ENCODE measurements at places on chromosomes 1 and 21. TPM values are rescaled to one million over a fixed set of nuclear protein-coding genes. Genes with fewer than 3 reads are reported as not detected.

Gene VTCN1
- total RNA-seq = not detected

Gene C1QA
- total RNA-seq = not detected

Gene RNF220
- total RNA-seq = 78.4 TPM

Gene SASS6
- 1.4 TPM for total RNA-seq

Gene FLAD1
- total RNA-seq = 31.4 TPM

Gene GBP1
- 31.4 TPM for total RNA-seq

Gene IBA57
- 2.3 TPM for total RNA-seq

Gene DNAI4
- total RNA-seq = 5.3 TPM

Gene CCDC190
- 0.86 TPM for total RNA-seq

Gene OLFML2B
- 2.0 TPM for total RNA-seq

Gene C1orf52
- total RNA-seq = 19.5 TPM

Gene GBP6
- total RNA-seq = not detected

Gene MAP10
- 1.2 TPM for total RNA-seq

Gene C2CD4D
- total RNA-seq = not detected

Gene RBM11
- total RNA-seq = not detected

Gene BEND5
- total RNA-seq = not detected

Gene PADI2
- not detected for total RNA-seq

Gene OR2T35
- total RNA-seq = not detected

Gene SPAG17
- not detected for total RNA-seq

Gene C1orf87
- not detected for total RNA-seq

Gene TEX38
- not detected for total RNA-seq

Gene ZYG11A
- total RNA-seq = 0.86 TPM

Gene OR2W3
- total RNA-seq = not detected

Gene LORICRIN
- total RNA-seq = not detected

Gene CTSK
- total RNA-seq = 74.1 TPM

Gene NTPCR
- total RNA-seq = 47.3 TPM

Gene HPDL
- total RNA-seq = 3.4 TPM

Gene UBL4B
- not detected for total RNA-seq

Gene NHLH1
- total RNA-seq = not detected

Gene TNFAIP8L2
- not detected for total RNA-seq

Gene PADI1
- 1.9 TPM for total RNA-seq

Gene RAB25
- total RNA-seq = not detected

Gene KRTAP6-2
- not detected for total RNA-seq

Gene ILDR2
- total RNA-seq = not detected

Gene MX2
- total RNA-seq = 0.86 TPM

Gene FAM3B
- total RNA-seq = not detected

Gene F5
- not detected for total RNA-seq

Gene BEST4
- not detected for total RNA-seq

Gene CTSE
- total RNA-seq = 0.18 TPM

Gene CCDC30
- 0.71 TPM for total RNA-seq

Gene KLHDC7A
- total RNA-seq = not detected

Gene RNU1-3
- not detected for total RNA-seq

Gene DCAF6
- total RNA-seq = 37.8 TPM

Gene PBXIP1
- total RNA-seq = 48.2 TPM

Gene GBP4
- total RNA-seq = 0.58 TPM

Gene DCDC2B
- total RNA-seq = not detected

Gene AKR7A2
- 188 TPM for total RNA-seq
